ENCODE measurements at places on chromosomes 3 and 15.

GRCh38 chr3:30426293-30426993 lies 180.0 kb upstream of the TGFBR2 start:
- DNase-seq = no peak

DNA sequence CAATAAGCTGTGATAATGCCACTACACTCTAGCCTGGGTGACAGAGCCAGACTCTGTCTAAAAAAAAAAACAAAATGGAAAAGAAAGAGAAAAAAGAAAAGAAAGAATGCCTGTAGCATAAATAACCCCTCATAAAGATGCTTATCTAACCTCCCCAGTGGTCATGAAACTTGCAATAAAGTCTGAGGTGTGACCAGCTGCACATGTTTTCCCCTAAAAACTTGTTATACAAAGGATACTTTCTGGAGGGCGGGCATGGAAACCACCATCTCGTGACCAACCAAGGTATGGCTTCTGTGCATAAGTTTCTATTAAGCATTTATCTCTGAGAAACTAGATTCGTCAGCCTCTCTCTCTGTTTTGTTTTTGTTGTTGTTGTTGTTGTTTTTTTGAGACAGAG lies 21.8 kb downstream of the CCDC32 start:
- DNase-seq = no peak

DNA sequence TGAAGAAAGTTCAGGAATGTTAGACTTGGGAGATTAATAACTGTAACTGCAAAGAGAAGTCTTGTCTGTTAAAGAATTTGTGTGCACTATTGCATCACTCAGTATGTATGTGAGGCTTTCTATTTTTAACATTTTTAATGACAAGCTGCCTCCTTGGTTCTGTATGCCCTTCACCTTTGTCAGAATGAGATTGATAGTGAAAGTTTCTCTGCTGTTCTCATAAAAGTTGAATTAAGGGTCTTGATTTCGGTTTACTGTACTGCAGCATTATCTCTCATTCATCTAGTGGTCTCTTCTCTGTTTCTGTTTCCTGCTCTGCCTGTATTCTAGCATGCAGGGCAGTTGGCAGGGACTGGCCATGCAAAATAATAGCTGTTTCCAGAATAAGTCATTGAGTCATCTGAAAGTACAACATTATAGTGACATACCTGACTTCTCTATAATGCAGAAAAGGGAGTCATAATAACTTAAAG lies 454.9 kb downstream of the IL5RA start:
- DNase-seq = no peak

DNA sequence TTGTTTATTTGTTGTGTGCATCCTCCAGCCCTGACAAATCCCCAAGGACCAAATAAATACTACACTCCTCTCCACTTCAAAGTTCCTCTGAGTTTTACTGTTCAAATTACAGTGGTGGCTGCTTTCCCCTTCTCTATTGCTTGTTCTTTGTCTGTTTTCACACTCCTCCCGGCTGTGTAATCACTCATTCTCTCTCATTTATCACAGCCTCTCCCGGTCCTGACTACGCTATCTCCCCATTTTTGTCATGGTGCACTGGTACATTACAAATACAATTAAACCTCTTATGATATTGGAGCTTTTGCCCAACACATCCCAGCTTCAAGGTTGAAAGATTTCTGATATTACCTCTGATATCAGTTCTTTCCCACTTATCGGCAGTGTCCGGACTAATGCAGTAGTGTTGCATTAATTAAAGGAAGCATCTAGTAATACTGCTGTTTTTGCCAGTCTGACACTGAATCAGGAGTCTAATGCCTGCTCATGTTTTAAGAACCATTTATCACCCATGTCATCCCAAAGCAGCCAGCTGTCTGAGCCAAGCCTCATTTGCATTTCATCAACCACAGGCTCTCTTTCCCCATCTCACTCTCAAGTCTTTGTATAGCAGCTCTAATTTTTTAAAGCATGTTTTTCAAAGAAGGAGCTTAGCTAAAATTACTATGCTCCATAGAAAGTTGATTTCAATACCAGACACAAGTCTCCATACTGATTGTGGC lies 740.5 kb downstream of the ROBO2 start:
- DNase-seq = no peak

All from activated CD4-positive, alpha-beta T cell treated with anti-CD3 and anti-CD28 coated beads, Interleukin-2, amount 50 U/mL, for 4 hours (primary cell).